ENCODE measurements at places on chromosomes 5 and 9. TPM values are rescaled to one million over a fixed set of nuclear protein-coding genes. Genes with fewer than 3 reads are reported as not detected.

- DNase-seq, result no peak
Measured at GRCh38 chr9:123925161-123925560, 4.8 kb downstream of the DENND1A start.

Gene ZNF354B
- polyA plus RNA-seq, result 6.4 TPM

DNA sequence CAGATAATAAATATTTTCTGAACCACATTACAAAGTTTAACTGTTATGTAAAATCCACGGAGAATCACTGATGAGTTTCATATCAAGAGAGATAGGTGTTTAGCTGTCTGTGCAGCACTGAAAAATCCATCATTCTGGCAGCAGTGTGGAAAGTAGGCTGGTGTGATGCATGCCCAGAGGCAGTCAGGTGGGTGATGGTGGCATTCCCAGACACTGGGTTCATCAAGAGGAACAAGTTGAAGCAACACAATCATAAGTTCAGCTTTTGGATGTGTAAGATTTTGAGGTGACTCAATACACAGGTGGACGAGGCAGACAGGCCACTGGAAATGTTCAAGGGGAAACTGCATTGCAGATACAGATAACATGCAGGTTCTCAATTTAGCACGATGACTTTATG is 11.9 kb downstream of the DNAH5 start:
- DNase-seq, result no peak

Gene SHOC1
- polyA plus RNA-seq, result 2.5 TPM

Gene CDKN2B-AS1
- polyA plus RNA-seq, result not detected

Gene SNX24
- 27.0 TPM for polyA plus RNA-seq

DNA sequence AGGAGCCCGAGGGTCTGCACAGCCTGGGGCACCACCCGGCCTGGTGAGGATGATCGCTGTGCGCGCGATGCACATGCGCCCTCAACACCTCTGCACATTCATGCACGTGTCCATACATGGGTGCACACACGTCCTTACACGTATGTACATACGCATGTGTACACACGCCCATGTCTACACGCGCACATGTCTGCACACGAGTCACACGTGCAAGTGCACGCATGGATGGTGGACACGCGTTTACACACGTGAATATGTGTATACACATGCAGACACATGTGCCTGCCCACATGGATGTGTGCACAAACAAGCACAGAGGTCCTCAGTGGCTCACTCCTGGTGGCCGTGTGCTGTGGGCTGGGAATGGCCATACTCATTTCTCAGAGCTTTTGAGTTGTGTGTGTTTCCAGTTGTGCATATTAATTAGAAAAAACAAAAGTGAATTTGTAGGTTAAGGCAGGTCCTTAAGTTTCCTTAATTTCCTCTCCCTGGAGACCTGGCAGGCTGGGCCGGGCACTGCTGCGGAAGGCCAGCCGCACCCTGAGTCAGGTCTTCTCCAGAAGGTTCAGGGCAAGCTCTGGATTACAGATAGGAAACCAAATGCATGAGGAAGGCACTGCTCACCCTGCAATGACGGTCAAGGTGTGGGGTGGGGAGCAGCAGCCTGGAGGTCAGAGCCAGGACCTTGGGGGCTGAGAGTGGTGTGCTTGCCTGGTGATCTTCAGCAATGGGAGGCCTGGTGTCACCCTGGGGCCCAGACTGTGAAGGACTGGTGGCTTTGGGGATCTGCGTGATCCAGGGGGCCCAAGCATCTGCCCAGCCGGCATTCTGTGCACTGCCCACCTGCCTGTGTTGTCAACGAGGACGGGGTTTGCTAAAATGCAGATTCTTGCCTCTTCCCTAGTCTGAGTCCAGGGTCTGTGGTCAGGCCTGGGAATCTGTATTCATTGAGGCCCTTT is 1.3 kb upstream of the RNU6ATAC start:
- peak; percentile 86 for DNase-seq

GRCh38 chr5:129902816-129903215 is 1.4 kb upstream of the CHSY3 start:
- no peak for DNase-seq

DNA sequence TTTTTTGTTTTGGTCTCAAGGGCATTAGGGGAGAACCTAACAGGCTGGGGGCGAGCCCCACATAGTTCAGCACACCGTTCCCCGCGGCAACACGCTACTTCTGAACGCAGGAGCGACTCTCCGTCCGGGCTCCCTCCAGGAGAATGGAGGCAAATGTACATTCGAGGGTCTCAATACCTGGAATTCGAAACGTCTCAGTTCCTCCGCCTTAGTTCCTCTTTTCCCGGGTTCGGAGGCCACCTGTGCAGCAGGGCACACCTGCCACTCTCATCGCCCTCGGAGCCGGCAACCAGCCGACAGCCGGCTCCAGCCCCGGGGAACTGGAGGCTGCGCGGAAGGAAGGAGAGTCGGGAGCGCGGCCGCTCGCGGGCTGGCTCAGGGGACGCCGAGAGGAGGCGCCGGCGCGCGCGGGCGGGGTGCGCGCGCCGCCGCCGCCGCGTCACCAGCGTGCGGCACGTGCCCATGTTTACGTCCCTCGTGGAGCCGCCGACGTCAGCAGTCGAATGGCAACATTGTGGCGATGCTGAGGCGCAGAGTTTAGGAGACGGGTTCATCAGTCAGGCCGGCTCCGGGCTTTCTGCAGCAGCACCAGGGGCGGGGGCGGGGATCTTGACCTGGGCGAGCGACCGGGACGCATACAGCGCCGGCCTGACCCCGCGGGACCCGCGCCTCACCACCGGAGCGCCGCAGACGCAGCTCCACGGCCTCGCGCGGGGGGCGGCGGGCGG is at the start of gene JMY:
JMY (plus strand) TSS at position 498 of the 728 bp plus-strand sequence. CDS start 520 bp downstream, outside the sequence.
- DNase-seq, result peak; percentile 95

DNA sequence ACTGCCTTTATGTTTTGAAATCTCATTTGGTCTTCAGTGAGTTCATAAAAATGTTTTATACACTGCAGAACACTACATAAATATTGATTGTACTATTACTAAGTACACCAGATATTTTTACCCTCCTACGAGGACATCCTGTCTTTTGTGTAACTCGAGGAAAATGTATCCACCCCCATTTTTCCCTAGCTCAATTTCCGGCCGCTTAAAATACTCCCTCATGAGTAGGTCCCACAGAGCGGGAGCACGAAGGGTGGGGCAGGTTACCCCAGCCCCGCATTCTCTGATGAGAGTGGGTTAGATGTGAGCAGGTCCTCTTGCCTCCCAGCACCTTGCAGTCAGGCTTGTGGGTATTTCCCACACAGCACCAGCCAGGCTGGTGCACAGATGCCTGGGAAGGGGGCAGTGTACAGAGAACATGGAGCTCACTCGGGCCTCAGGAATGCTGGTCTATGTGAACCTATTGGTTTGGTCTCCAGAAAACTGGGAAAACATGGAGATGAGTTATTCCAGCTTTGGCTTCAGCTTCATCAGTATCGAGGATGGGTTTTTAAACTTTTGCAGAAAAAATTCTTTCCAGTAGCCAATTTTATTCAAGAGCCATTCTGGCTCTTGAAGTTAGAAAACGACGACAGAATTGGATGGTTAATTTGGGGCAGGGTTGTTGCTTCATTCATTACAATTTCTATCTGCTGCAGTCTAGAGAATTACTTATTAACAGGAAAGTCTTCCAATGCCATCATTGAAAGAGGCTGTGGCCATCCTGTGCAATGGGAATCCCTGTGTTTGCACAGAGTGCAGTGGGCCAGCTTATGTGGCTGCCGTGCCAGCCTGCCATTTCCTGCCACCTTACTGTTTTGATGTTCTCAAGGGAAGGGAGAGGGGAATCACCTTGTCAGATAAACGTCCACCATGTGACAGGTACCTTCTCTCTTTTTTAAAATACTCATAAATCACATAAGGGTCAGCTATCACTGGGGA is 73.2 kb downstream of the WDR41 start:
- no peak for DNase-seq

All from kidney (tissue), 22 donors.